ENCODE measurements at places on chromosomes 5 and 9.
A peak's percentile ranks its signal among the peaks of the same experiment; 100 is the strongest.

- no peak for DNase-seq
Measured at GRCh38 chr9:137247135-137247915, 3.8 kb upstream of the STPG3 start.

DNA sequence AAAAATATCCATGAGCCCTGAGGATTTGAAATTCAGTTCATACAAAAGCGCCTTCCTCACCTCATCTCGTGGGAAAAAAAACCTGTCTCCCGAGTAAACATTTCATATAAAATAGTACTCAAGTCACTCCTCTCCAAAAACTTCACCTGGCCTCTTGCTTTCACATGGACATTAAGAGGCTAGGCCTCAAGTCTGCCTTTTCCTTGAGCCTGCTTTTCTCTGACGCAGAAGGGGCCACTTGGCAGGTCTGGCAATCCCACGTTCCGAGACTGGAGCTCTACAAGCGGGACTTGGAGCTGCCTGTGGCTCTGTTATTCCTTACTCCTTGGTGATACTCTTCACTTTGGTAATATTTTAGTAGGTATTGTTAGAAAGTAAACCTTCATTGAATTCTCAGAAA, 26.9 kb upstream of the CKS2 start:
- no peak for DNase-seq

DNA sequence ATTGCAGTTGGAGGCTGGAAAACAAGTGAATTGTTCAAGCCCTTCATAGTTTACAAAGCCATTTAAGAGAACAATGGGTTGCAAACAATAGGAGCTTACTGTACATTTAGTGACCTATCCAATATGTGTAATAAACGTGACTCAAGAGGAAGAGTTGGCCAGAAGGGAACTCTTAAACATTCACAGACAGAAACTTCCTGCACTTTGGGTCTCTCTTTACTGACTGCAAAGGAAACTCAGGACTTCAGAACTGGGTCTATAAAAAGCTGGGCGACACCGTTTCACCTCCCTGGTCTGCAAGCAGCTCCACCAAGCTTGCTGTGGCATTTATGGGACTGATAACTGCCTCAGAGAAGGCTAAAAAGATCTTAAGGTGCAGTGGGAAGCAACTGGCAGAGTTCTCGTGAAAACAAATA, 48.7 kb upstream of the SPATA31D4 start:
- DNase-seq, result peak; percentile 54

DNA sequence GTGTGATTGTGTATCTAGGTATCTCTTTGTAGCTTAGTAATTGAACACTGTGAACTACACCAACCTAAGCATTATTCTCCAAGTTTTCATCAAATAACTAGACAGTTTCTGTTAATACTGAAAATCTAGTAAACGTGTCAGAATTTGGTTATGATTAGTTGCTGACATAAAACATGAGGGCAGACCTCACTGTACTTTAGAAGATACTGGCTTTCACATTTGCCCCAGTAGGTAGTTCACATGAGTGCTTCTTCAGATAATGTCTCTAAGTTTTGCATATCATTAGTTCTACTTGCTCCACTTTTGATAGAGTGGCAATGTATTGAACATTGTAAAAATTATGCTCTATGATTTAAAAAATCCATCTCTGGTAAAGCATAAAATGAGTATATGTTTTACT, 7.1 kb downstream of the CDKN2B start:
- no peak for DNase-seq

GRCh38 chr5:40665635-40666298, 13.9 kb upstream of the PTGER4 start:
- DNase-seq, result no peak

DNA sequence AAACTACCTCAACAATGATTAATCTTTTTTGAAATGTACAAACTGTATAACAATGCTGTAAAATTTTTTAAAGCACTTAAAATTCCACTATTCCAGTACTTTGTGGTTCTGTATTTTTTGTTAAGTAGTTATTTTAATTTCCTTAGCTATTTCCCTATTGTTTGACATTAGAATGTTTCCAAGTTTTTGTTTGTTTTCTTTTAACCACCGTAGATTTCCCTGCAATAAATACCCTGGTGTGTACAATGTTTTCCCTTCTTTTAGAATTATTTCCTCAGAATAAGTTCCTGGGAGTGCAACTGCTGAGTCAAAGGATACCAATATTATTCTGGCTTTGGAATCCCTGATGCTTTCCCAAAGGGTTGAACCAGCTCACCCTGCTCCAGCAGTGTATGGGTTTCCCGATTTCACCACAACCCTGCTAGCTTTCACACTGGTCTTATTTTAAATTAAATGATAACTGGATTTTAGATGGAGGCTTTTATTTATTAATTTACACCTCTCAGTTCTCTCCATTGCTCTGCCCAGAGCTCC, 20.6 kb upstream of the ANGPTL2 start:
- DNase-seq, result no peak

DNA sequence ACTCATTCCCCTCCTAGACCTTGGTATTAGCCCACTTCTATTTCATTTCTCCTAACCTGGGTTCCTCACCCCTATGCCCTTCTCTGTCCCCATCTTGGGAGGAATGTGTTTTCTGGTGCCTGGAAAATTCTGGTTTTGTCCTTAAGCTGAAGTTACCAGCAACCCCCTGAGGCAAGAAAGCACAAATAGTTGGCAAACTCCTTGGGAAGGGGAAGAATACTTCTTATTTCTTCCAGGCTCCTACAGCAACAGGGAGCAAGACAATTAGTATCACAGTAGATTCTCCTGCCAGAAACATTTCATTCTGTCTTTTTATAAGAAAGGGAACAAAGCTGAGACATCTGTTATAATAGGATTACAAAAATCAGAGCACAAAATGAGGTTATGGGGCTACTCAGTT, 142.5 kb downstream of the SNCAIP start:
- no peak for DNase-seq

DNA sequence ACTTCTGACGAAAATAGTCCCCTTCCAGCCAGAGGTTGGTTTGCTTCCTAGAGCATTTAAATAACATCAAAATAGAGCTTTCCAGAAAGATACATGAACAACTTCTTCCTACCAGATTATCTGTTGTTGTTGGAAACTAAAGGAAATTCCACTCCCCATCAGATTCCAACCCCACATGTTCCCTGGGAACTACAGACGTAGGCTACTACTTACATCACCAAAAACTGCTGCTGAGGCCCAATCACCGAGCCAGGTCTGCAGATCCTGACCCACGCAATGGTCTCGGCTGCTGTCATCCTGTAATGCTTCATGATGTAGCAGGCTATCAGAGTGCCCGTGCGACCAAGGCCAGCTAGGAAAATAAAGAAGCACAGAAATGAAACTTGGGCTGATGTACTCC, 73.4 kb downstream of the HABP4 start:
- DNase-seq, result no peak

GRCh38 chr5:77560677-77561263, 68.7 kb upstream of the WDR41 start:
- peak; percentile 40 for DNase-seq

DNA sequence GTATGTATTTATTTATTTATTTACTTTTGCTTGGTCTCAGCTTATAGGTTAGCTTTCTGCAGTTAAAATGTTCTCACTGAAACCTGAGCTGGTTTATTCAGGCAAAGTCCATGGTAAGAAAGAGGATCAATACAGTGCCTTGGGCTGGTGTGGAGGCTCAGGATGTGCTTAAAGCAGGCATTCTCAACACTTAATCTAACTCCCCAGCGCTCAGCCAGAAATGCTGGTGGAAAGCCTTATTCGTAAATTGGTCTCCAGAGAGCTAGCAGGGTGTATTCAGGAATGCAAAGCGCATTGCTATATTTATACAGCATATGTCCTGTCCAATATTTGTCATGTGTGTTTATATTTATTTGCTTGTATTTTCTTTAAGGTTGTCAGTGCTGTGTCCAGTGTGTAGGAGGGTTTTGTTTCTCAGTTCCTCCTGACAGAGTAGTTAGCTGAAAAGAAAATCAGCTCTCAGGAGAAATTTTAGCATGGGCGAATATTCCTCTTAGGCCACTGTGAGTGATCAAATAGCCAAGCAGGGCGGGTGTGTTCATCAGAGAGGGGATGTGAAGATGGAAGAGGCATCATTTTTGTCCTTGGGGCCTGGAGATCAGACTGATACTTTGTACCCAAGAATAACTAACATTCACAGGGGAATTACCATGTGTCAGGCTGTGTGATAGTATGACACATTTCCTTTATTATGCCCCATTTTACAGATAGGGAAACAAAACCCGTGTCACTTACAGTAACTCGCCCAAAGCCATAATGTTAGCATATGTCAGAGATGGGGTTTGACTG, 65.8 kb downstream of the DOCK2 start:
- DNase-seq, result no peak

GRCh38 chr5:78964889-78965288, 20.2 kb downstream of the ARSB start:
- peak; percentile 73 for DNase-seq

DNA sequence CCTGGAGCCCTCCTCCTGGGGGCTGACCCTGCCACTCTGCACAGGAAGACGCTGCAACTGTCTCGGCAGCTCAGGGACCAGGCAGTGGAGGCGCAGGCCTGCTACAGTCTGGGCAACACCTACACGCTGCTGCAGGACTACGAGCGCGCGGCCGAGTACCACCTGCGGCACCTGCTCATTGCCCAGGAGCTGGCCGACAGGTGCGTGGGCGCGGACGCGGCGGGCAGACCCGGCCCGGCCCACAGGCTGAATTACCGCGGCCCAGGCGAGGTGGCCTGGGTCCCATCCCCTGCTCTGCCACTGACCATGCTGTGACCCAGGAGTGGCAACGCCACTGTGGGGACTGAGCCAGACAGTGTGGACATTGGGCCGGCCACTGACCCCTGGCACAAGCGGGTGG, 11.2 kb downstream of the GPSM1 start:
- no peak for DNase-seq

- DNase-seq, result peak; percentile 79
Measured at GRCh38 chr9:1050125-1050895, at the start of gene DMRT2. Gene DMRT2 (plus strand): TSS chr9:1050357. CDS start chr9:1051614, 1,257 bp downstream.

DNA sequence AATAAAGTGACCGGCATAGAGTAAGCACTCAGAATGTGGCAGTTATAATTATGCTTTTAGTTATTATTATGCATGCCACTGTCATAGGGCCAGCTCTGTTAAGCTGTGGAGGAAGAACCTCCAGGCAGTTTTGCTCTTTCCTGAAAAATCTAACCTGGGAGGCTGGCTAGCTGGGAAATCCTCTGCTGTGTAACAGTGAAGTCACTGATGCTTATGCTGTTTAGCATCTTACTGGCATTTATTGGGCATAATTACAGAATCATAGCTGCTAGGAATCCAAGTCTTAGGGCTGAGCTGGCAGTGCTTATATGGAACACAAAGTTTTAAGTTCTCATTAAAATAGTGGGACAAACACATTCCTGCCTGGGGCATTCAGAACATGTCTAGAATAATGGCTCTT, 5.5 kb upstream of the GSN start:
- DNase-seq, result no peak

DNA sequence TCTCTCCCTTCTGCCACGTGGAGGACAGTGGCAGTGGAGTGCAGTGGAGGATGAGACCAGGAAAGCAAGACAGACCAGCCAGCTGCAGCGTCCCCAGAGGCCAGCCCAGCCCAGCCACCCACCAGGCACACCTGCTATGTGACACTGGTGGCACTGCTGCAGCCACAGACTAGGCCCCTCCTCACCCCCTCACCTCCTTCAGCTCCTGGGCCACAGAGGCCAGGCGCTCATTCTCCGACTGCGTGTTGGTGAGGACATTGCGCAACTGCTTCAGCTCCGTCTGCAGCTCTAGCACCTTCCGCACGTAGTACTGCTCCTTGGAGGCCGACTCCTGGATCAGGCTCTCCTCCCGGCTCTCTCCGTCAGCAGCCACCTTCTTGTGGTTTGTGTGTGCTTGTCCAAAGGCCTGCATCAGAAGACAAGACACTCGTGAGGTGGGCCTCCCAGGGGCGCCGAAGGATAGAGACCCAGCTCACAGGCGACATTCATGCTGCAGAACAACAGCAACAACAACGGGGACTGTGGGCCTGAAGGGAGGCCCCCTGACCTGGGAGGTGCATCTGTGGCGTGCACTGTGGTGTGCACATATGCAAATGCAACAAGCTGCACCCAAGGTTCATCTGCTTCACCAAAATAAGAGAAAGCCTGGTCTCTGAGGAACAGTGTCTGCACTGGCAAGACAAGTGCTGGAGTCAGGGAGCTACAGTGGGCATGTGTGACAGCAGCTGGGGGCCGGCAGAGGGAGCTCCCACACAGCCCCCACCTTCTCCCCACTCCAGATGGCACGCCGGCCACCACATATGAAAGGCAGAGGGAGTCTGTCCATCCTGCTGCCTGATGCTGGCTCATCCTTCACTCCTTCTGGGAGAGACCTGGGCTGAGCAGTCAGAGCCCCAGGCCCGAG, 35.5 kb downstream of the BICD2 start:
- no peak for DNase-seq

GRCh38 chr9:123112015-123112975, 78.8 kb downstream of the GPR21 start:
- no peak for DNase-seq

DNA sequence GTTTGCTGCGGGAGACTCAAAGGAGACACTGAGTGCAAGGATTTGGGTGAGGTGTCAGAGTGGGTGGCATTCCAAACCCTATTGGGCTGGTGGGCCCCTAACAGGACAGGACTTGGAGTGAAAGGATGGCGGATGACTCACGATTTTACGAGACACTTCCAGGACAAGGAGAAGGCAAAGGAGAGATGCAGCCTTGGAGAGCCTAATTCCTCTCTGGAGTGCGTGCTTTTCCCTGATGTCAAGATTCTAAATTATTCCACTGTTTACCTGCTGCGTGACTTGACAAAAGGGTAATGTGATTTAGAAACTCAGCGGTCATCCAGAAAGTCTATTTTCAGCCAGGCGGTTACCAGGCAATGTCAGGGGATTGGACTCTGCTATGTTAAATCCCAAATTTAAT, 41.6 kb upstream of the CD180 start:
- no peak for DNase-seq

GRCh38 chr5:80064124-80064523, 29.0 kb downstream of the THBS4 start:
- DNase-seq, result no peak

GRCh38 chr5:58912116-58912515, 329.2 kb downstream of the RAB3C start:
- DNase-seq, result no peak

- DNase-seq, result no peak
Measured at GRCh38 chr5:168780888-168781287, 201.7 kb upstream of the PANK3 start.

- no peak for DNase-seq
Measured at GRCh38 chr9:131885144-131885609, 145.3 kb upstream of the RAPGEF1 start.

DNA sequence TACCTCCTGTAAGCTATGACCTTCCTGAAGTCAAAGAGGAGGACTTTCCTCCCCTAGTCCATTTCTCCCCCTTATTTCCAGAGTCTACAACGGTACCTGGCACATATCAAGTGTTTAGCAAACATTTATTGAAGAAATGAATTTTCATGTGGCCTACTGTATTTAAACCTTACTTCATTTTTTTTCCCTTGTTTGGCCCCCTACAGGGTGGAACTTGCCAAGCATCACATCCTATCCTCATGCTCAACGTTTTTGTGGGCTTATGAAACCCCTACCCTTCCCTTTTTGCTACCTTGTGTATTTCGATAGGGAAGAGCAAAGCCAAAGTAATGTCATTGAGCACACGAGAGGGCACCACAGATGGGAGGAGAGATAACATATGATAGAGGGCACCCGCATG, 1857.8 kb upstream of the WWC1 start:
- no peak for DNase-seq
